Stimulated activated CD8-positive, alpha-beta memory T cell treated with anti-CD3 and anti-CD28 coated beads, Interleukin-2, amount 100 ng/mL, for 1 hour (primary cell): ENCODE measurements at places on chromosomes 4 and X.

DNA sequence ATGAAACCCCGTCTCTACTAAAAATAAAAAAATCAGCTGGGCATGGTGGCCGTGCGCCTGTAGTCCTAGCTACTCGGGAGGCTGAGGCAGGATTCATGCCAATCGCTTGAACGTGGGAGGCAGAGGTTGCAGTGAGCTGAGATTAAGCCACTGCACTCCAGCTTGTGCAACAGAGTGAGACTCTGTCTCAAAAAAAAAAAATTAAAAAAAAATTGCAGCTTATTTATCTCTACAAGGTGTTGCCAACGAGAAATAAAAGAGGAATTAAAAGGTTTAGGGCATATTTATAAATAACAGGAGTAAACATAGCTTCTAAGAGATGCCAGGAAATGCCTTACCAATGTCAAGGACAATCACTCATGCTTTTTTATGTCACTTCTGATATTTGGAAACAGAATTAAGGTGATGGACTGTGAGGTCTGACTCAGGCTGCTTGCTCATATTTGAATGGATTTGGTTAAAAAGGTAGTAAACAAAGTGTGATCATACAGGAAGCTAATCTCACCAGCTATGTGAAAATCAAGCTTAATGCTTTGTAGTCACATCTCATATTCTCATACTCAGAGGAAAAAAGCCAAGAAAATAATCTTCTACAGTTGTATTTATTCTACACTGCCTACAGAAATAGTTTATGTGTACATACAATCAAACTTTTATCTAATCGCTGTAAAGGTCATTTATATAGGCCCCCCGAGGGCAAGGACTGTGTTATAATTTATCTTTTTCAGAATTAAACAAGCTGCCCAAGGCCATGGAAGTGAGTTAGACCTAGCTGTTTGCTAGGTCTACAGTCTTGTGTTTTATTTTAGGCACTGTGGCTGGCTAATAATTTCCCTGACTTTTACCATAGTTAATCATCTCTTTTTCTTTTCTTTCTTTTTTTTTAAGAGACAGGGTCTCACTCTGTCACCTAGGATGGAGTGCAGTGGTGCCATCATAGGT, 61.1 kb upstream of the RBMX start:
- DNase-seq, result no peak

DNA sequence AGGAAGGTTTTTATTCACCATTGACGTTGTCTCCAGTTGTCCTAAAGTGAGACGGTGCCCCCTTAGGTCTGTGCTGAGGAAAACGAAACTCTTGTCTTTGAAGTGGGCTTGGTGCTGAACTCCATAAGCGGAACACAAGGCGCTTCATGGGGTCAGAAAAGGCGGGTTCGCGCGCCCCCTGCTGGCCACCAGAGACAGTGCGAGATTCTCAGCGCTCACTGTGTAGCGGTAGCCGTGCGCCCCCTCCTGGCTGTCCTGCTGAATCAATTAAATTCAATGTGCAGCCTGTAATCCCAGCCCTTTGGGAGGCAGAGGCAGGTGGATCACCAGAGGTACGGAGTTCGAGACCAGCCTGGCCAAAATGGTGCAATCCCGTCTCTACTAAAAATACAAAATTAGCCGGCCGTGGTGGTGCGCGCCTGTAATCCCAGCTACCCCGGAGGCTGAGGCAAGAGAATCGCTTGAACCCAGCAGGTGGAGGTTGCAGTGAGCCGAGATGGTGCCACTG, 64.1 kb downstream of the RLIM start:
- DNase-seq, result peak; percentile 73

DNA sequence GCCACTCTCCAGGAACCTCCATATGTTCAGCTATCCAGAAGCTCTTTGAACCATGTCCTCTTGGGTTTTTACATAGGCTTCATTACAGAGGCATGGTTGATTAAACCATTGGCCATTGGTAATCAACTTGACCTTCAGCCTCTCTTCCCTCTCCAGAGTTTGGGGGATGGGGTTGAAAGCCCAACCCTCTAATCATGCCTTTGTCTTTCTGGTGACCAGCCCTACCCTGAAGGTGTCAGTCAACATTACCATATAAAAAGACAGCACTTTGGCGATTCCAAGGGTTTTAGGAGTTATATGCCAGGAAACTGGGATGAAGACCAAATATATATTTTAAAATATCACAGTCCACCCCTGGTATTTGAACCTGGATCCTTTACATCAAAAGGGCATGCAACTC, 222.5 kb downstream of the CHIC1 start:
- DNase-seq, result no peak

DNA sequence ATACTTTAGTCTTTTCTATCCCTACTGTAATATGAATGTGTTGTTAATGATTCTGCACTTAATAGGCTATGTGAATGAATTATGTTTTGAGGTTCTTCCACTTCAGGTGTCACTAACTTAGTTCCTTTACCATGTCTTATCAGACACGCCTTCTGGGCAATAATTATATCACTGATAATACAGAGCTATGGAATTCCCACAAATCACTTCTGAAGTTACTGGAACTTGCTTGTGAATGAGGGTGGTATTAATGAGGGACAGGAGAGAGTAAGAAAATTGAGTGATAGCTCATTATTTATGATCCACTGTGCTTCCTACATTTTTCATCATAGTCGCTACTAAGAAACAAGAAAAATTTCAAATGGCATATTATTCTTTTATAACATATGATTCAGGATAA, 130.0 kb downstream of the PDLIM5 start:
- DNase-seq, result no peak

DNA sequence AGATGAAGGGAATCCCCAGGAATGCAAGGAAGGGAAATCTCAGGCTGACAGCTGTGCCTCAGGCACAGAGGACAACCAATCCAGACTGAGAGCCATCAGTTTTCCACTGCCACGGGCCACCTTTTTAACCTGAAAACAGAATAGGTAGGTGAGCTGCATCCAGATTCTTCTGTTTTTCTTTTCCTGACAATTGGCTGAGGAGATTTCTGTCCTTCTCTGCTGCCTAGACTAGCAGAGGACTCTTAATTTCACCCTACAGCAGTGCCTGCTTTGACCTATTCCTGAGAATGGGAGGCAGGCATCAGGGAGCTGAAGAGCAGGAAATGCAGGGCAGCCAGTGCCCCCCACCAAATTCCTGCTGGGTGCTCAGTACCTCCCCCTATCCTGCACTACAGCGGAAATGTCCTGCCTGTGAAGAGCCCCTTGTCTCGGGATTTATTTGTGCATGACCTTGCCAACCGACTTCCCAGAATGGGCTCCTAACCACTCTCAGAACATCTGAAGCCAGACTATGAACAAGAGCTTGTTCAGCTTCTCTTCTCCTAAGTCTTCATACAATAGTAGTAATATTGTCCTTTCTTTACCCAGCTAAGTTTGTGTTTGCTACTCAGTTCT, 65.1 kb downstream of the CASK start:
- no peak for DNase-seq

GRCh38 chr4:25439918-25440477, 62.9 kb downstream of the ANAPC4 start:
- no peak for DNase-seq

DNA sequence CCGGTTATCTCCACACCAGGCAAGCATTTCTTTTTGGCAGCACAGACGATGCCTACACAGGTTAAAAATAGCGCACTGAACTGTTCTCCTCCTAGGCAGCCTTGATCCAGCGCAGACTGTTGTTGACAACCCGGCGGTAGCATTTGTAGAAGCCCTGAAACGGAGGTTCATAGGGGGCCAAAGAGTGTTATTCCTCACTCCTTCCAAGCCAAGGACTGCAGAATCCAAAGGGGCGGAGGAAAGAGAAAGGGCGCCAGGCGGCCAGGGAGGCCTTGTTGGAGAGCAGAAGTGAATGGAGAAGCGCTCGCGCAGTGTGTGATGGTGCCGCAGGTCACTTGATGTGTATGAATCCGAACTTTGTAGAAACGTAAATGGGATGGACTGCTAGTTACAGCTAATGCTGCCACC, 82.7 kb downstream of the TENM3 start:
- DNase-seq, result no peak

DNA sequence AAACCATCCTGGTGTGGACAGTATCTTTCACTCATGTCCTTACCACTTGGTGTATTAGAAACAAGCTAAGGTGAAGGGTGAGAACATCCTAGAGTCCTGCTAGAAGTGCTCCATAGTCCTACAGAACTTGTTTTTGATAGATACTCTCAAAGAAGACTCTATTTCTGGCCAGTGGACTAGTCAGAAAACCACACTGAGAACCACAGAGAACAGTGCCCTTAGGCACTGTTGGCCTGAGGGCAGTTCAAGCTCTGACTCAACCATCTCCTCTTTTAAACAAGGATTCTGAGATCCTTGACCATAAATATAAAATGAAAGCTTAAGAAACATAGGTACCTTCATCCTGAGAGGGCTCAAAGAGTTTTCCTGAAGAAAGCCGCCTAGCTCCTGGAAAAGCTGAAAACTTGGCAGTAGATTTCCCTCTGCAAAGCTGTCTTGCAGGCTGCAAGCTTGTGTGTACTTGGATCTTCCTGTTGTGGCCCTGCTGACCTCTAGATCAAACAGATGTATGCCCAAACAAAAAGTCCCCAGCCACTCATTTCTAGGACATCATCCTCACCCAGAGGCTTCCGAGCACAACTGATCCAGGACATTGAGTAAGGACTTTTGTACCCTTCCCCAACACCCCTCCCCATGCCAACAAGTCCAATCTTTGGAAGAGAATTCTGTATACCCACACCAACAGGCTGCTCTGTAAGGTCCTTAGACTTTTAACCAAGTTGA, 111.6 kb upstream of the CXCL13 start:
- no peak for DNase-seq

DNA sequence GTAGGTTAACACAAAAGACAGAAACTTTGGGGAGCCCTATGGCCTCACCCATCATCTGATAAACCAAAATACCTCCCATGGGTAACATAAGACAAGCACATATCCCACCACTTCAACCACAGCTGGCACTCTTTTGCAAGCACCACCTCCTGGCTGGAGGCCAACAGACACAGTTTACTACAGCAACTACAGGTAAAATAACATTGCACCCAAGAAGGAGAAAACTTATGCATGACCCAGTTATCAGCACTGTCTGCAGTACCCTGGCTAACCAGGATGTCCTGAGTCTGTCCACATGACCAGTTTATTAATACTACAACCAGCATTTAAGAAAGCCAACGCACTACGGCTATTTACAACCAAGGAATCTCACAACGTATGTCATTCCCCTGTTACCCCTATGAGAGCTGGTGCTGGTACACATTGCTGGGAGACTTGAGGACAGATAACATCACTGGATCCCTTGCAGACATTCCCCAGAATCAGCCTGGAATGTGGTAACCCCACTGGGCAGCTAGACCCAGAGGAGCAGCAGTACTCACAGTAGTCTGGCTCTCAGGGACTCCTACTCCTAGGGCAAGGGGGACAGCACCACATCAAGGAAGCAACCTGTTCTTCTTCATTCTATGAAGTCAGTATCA, 32.0 kb downstream of the ELF2 start:
- no peak for DNase-seq

GRCh38 chr4:3115637-3116270, 41.3 kb downstream of the HTT start:
- no peak for DNase-seq

- DNase-seq, result no peak
Observed at GRCh38 chr4:162645381-162645780, 481.6 kb upstream of the FSTL5 start.

GRCh38 chrX:24594501-24594900, 52.6 kb downstream of the PCYT1B start:
- DNase-seq, result no peak

- no peak for DNase-seq
Observed at GRCh38 chrX:14064626-14065432, 35.1 kb upstream of the GEMIN8 start.

DNA sequence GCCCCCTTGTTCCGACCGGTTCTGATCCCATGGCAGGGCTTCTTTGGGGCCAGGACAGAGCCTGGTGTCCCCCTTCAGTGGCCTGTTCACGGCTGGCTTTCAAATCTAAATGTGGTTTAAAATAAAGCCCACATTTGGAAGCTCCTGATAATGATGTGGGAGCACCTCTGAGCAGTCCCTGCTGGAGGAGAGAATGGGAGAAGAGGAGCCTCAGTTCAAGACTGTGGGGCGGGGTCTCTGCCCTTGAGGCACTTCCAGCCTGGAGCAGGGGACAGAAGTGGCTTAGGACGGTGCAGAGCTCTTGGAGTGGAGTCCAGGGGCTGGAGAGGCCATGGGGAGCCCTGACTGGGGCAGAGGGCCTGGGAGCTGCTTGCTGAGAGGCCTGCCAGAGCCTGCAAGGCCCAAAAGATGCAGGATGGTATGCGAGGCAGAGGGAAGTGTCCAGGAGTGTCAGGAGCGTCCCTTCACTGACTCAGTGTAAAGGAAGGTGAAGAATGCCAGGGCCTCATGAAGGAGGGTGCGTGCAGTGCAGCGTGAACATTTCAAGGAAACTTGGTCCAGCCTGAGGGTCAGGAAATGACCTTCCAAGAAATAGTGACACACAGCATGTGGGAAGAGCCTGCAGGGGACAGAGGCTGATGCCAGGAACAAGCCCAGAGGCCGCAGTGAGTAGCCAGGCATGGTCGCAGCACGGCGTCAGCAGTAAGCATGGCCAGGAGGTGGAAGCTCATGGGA, 21.1 kb upstream of the TADA2B start:
- DNase-seq, result no peak

- no peak for DNase-seq
Observed at GRCh38 chrX:43876680-43877079, 5.6 kb downstream of the MAOB start.

GRCh38 chr4:119733431-119733830, 104.8 kb upstream of the PDE5A start:
- DNase-seq, result no peak

DNA sequence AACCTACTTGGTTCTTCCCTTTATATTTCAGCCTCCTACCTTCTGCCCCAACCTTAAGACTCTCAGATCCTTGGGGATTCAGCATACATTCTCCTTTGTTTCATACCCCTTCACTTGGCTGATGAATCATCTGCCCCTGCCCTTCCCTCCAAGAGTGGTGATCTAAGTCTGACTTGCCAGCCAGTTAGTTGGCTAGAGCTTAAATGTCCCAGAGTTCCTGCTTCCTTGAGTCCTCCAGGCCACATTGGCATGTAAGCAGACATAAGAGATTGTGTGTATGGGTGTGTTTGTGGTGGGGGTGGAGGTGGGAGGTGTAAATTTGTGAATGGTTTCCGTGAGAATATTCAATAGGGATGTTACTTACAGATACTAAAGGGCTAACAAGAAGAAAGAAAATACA, 3.7 kb upstream of the TEX13D start:
- no peak for DNase-seq

GRCh38 chrX:118772051-118772450, 44.6 kb downstream of the IL13RA1 start:
- DNase-seq, result no peak

- DNase-seq, result no peak
Observed at GRCh38 chr4:95317085-95317793, 231.5 kb downstream of the UNC5C start.

- no peak for DNase-seq
Observed at GRCh38 chr4:96525898-96526297, 686.0 kb downstream of the PDHA2 start.

GRCh38 chr4:6971536-6972374, 62.1 kb downstream of the TBC1D14 start:
- DNase-seq, result no peak

- DNase-seq, result no peak
Observed at GRCh38 chr4:37188100-37188499, 56.4 kb upstream of the NWD2 start.
